Mucosa of descending colon (tissue), 3 donors: ENCODE measurements at places on chromosomes 1 and 21. TPM values are rescaled to one million over a fixed set of nuclear protein-coding genes. Genes with fewer than 3 reads are reported as not detected.

TRIM67 gene
- total RNA-seq: 0.22 TPM

MMEL1 gene
- total RNA-seq: 4.2 TPM

CENPF gene
- 6.3 TPM for total RNA-seq

FAM78B gene
- total RNA-seq: 3.7 TPM

DNA sequence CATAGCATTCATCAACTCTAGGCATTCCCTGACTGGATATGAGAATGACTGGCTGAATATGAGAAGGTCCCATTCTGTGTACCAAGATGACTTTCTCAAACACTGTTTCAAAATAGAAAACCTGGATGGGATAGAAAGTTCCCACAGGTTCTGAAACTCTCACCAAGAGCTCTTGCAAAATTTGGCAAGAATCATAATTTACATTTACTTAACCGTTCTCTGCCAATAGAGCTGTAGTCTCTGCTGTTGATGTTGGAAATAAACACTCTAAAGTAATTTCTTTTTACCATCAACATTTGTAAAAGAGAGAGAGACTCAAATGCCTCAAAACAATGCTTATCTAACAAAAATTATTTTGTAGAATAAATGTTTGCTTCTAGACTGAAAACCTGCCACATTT, 221.1 kb downstream of the LMO4 start:
- no peak for DNase-seq

GRCh38 chr1:2248854-2249558, 20.9 kb downstream of the SKI start:
- no peak for DNase-seq

DNA sequence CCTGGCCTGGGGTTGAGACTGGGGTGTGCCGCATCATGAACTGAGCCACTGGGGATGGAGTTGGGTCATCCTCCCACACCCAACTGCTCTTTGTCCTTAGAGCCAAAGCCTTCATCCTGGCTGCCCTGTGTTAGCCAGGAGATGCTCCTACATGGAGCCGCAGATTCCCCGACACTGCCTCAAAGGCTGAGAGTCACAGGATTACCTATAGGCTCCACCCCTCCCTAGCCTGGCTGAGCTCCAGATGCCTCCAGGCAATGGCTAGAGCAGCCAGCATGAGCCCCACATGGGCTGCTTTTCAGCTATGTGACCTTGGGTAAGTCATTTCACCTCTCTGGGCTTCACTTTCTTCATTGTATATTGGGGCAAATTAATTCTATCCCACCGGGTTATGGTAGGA, 119.9 kb upstream of the POU3F1 start:
- no peak for DNase-seq
